Neuronal stem cell (in vitro differentiated cells): ENCODE measurements at places on chromosomes 4 and X.

DNA sequence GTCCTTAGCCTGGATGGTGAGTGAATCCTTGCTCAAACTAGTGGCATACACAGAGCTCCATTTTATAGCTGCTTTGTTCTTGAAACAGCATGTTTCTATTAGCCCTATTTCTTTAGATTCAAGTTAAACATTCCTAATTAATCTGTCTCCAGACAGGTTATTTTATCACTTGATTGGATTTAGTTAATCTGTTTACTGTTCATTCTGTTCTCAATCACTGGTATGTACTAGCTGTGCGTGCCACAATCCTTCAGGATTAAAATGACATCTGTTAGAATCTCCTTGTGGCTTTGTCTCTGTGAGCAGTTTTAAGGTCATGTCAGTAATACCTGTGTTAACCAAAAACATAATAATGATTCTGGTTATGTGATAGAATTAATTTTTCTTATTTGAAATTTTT is 36.5 kb downstream of the PTPN13 start:
- no peak for DNase-seq

- no peak for DNase-seq
These were observed 149.5 kb downstream of the SHROOM3 start for GRCh38 chr4:76584241-76585152.

- no peak for DNase-seq
These were observed 1124.0 kb upstream of the TENM3 start for GRCh38 chr4:181119186-181119585.

GRCh38 chr4:101851672-101852071 is 61.1 kb downstream of the BANK1 start:
- no peak for DNase-seq

- DNase-seq: no peak
These were observed 5.4 kb upstream of the TAPT1 start for GRCh38 chr4:16231570-16232245.

DNA sequence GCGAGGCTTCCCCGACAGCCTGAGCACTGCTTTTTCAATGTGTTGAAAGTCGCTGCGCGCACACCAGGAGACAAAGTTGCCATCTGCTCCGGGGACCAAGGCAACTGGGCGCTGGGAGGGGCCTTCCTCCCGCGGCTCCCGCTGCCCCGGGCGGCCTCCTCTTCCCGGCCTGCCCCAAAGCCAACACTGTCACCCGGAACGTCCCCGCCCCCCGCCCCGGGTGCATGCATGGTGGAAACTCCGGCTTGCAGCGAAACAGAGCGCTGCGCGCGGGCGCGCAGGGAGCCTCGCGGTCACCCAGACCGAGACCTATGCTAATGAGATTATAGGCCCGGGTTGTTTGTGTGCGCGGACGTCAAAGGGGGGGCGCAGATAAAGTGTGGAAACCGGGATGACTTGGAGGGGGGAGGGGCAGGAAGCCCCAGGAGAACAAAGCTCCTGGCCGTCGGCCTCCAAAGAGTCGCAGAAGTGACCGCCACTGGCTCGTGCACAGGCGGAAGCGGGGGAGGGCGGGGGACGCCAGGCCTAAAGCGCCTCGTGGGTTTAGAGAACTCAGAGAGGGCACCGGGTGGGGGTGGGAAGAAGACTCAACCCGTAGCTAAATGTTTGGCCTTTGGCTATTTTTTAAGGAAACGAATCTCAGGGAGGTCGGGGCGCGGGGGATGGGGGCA is 88.8 kb downstream of the BCOR start:
- DNase-seq: no peak

DNA sequence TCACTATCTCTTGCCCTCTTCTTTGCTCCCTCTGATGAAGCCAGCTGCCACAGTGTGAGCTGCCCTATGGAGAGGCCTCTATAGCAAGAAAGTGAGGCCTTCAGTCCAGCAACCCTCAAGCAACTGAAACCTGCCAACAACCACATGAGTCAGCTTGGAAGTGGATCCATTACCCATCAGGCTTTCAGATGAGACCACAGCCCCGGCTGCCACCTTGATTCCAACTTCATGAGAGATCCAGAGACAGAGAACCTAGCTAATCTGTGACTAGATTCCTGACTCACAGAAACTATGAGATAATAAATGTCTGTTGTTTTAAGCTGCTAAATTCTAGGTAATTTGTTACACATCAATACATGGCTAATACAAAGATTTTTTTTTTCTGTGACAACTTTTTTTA is 20.4 kb upstream of the WAS start:
- no peak for DNase-seq

- no peak for DNase-seq
These were observed 60.6 kb downstream of the PHOX2B start for GRCh38 chr4:41687971-41688370.

DNA sequence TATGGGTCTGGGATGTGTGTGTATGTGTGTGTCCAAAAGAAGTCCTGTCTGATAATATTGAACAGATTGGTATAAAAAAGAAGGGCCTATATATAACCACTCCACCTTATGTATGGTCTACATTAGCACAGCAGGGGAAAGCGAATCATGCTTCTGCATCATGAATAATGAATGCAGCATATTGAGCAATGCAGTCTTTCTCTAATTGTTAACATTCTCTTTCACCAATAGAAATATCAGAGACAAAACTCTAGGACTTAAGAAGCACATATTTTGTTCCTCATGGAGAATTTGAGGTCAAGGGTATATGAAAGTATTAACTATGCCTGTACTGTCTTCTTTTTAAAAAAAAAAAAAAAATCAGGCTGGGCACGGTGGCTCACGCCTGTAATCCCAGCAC is 264.3 kb upstream of the NOCT start:
- no peak for DNase-seq

DNA sequence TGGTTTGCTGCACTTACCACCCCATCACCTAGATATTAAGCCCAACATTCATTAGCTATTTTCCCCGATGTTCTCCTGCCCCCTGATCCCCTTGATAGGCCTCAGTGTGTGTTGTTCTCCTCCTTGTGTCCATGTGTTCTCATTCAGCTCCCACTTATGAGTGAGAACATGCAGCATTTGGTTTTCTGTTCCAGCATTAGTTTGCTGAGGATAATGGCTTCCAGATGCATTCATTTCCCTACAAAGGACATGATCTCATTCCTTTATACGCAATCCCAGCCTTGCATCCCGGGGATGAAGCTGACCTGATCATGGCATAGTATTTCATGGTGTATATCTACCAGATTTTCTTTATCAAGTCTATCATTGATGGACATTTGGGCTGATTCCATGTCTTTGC is 99.0 kb upstream of the DCAF12L2 start:
- no peak for DNase-seq

DNA sequence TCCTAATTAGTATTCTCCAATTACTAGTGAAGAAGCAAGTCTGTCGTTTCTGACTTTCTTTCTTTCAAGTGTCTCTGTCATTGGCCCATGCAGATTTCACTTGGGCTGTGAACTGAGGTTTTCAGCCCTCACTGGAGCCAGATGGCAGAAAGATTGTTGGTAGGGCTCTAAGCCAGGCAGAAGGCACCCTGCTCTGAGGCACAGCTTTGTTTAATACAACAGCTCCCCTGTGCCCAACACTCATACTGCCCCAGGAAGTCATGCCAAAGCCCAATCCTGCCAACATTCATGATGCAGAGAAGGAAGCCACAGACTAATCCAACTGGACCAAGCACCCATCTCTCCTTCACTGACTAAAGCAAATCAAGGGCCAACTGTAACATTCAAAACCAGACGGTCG is 117.1 kb upstream of the FRG1 start:
- DNase-seq: no peak

- no peak for DNase-seq
These were observed 1.7 kb downstream of the GPRIN3 start for GRCh38 chr4:89305712-89306437.

DNA sequence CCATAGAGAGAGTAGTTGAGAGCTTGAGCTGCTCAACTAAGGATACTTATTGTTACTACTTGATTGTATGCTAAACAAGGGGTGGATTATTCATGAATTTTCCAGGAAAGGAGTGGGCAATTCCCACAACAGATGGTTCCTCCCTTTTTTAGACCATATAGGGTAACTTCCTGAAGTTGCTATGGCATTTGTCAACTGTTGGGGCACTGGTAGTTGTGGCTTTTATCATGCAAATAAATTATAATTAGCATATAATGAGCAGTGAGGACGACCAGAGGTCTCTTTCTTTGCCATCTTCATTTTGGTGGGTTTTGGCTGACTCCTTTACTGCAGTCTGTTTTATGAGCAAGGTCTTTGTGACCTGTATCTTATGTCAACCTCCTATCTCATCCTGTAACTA is 1403.5 kb upstream of the PABPC4L start:
- no peak for DNase-seq

GRCh38 chrX:84175958-84176357 is 12.0 kb downstream of the RPS6KA6 start:
- no peak for DNase-seq
